ENCODE measurements at places on chromosomes 7 and 10.

GRCh38 chr10:79129361-79129997, 60.7 kb downstream of the ZMIZ1 start:
- no peak for DNase-seq

DNA sequence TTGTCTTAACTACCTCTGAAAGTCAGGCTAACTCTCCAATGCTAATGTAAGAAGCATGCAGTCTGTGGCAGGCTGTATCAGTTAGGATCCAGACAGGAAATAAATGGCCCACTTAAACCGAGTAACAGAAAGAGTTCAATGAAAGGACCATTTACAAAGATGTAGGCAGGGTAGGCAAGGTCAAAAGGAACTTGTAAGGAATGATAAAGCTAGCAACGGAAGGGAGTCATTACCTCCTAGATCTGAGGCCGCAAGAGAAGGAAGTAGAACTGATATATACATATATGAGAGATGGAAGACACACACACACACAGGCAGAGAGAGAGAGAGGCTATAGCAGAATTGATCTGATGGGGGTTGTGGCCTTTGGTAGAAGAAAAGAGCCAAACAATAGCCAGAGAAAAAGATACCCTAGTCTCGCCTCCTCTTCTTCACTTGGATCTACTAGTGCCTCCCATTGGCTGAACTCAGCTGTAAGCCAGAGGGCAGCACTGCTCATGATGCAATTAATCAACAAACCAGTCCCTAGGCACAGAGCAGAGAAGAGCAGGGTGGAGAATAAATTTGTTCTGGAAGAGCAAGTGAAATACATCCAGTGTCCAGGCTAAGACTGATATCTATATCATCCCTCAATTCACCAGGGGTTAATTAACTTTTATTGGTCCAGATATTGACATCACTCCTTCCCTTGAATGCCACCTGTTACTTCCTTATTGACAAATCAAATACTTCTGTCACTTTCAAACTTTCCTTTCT, 91.2 kb downstream of the LSMEM1 start:
- DNase-seq, result no peak

- DNase-seq, result no peak
These were observed 260.1 kb upstream of the YAE1 start for GRCh38 chr7:39306016-39306570.

DNA sequence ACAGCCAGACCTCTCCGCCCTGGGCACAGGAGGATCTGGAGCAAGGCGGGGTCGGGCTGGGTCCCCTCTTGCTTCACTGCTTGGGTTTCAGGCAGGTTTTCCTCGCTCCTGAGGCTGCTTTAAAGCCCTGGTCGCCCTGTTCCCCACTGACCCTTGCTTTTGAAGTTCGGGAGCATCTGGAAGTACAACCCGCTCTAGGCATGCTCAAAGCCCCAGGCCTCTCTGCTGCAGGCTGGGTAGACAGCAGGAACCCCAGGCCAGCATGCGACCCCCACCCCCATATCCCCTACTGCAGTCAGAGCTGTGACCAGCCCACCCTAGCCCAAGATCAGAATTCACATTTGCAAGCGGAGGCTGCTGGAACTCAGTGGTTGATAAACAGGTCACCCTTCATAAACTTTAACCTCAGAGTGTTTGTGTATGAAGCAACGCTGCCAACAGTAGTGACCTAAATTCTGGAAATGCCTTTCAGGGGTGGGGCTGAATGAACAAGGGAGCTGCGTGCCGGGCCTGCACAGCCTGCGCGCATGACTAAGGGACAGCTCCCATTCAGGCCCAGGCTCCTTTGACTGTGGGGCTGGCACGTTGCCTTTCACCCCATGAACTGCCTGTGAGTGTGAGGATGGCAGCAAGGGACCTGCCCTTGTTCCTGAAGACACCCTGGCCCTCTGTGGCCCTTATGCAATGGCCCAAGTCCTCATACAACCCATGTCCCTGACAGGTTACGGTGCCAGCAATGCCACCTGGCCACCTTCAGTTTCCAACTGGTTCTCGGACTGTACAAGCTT, 52.5 kb downstream of the PROSER2 start:
- DNase-seq, result no peak

DNA sequence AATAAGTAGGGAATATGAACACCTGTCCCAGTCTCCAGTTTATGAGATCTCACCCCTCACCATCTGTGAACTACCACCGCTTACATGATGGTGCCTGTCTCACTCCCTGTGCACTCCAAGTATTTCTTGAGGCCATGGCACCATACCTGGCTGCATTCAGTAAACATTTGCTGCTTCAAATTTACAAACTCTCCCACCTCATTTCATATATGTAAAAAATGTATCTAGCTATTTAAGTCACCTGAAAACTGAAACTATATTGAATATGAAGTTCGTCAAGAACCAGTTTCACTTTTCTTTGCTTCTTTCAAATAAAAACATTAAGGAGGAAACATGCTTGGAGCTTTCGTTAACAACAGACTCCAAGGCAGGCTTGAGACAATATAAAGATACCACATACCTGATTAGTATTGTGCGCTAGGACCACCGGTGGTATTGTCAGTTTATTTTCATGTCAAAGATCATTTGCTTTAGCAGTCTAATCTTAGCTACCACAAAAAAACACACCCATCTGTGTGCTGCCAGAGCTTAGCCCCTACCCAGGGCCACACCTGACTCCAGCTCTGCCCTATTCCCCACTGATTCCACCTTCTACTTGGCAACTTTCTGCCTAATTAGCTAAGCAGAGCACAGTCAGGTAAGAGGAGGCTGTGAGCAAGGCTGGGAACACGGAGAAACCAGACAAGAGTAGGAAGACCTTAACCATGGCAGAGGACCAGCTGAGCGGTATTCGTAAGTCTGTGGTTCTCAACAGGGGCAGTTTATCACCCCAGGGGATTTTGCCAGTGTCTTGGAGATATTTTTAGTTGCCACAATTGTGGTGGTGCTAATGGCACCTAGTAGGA, 92.0 kb downstream of the ZFAND4 start:
- DNase-seq, result no peak

GRCh38 chr10:46520381-46520780, 36.1 kb downstream of the GPRIN2 start:
- DNase-seq, result no peak

GRCh38 chr7:69747144-69747543, 148.9 kb downstream of the AUTS2 start:
- DNase-seq, result no peak

GRCh38 chr7:30390736-30391636, 87.6 kb downstream of the NOD1 start:
- no peak for DNase-seq

GRCh38 chr10:12388671-12389070, 39.3 kb downstream of the CAMK1D start:
- DNase-seq, result no peak

GRCh38 chr7:35596061-35596460, 98.9 kb downstream of the HERPUD2 start:
- DNase-seq, result no peak

GRCh38 chr7:155804431-155804831, 7.8 kb downstream of the SHH start:
- DNase-seq, result no peak

DNA sequence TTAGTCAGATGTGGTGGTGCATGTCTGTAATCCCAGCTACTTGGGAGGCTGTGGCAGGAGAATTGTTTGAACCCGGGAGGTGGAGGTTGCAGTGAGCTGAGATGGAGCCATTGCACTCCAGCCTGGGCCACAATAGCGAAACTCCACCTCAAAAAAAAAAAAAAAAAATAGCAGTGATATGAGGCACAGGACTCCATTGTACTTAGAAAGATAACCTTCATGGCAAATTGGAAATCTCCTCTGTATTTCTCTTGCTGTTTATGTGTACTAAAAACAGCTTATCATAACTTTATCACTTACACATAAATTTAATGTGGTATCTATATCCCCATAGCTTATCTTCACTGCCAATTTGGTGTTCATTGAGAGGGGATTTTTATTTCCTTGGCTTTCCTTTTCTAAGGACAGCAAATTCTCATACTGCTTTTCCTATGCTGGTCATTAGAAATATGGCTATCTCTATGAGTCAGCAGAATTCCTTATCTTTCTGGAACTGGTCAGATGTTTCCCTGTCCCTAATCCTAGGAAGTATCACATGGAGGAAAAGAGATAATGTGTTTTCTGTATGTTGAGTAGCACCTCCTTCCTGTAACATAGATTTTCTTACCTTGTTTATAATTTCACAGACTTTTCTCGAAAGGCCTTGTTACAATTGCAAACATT, 40.6 kb upstream of the ZEB1 start:
- DNase-seq, result no peak

- DNase-seq, result no peak
These were observed 192.6 kb upstream of the LYZL2 start for GRCh38 chr10:30821994-30822692.

DNA sequence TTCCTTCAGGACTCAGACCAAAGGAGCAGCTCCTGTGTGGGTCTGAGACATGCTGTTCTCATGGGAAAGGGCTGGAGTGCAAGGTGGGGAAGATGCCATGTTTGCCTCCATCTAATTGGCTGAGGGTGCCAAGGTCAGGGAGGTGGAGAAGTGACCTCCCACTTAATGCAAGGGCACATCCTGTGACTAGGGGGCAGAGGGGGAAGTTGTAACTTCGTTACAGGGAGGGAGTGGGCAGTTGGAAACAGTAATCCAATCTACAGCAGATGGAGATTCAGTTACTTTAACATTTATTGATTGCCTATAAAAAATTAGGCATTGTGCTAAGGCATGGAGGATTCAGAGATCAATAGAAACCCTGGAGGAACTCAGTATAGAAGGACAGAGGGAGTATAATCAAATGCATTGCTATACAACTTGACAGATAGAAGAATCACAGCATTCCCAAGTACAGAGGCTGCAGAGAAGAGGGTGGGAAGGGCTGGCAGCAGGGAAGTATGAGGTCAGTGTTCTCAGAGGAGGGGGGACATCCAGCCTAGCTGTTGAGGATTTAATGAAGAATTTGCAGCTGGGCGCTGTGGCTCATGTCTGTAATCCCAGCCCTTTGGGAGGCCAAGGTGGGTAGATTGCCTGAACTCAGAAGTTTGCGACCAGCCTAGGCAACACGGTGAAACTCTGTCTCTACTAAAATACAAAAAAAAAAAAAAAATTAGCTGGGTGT, 75.9 kb downstream of the CCNY start:
- no peak for DNase-seq

GRCh38 chr10:124126983-124127385, 33.6 kb upstream of the CHST15 start:
- no peak for DNase-seq

DNA sequence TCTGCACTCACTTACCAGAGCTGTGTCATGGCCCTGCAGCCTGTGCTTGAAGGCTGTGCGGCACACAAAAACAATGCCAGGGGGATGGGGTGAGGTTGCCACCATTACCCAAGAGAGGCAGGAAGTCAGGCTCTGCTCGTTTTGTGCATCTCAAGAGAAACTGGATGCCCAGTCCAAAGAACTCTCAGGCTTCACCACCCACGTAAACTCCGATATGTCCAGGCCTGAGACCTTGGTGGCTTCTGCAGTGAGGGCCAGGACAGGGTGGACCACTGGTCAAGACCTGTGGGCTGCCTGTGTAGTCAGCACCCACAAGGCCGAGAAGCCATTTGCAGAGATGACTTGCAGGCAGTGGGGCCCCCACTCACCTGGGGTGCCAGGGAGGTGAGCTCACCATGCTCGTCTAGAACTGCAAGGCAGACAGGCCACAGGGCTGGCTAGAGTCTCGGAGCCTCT, 54.7 kb upstream of the EBF3 start:
- no peak for DNase-seq

DNA sequence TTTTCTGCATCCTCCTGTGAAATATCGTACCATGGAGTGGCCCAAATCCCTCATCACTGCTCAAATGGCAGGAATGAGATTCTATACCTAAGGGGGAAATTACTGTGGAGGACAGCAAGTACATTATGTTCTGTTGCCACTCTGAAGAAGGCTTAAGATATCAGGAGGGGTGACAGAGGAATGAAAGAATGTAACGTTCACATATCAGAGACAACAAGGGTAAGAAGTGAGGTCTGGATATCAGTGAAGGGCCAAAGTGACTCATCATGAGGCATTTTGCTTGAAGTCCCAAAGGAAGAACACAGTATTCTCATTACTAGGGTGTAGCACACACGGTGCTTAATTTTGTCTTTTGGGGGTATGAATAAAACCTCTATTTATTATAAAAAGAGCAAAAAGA, 71.5 kb upstream of the SLC13A1 start:
- no peak for DNase-seq

DNA sequence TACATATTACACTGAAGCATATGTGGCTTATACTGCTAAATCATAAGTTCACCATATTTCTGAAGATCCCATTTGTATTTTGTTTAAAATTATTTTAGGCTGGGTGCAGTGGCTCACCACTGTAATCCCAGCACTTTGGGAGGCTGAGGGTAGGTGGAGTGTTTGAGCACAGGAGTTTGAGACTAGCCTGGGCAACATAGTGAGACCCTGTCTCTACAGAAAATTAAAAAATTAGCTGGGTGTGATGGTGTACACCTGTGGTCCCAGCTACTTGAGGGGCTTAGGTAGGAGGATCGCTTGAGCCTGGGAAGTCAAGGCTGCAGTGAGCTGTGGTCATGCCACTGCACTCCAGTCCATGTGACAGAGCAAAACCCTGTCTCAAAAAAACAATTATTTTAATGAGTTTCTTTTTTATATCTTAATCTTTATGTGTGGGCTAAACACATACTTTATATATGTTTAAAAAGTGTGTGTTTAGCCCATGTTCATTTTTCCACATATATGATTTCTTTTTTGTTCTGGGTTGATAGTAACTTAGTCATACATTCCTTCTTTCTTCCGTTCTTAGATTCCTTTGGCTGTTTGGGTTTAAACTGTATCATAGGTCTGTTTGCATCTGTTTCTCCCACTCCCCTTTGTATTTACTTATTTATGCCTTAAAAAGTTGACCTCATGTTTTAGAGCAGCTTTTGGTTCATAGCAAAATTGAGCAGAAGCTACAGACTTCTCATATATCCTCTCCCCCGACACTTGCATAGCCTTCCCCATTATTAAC, 33.5 kb downstream of the RSBN1L start:
- DNase-seq, result no peak

Data from NCI-H187 treated with DMSO at 0.1 percent for 48 hours (cell line).